ENCODE measurements at places on chromosomes 3 and 15. TPM values are rescaled to one million over a fixed set of nuclear protein-coding genes. Genes with fewer than 3 reads are reported as not detected.

The RTP3 gene
- not detected for total RNA-seq

The GAP43 gene
- not detected for total RNA-seq

The MTFMT gene
- total RNA-seq: 16.6 TPM

The P3H2 gene
- 31.5 TPM for total RNA-seq

The LRRC31 gene
- not detected for total RNA-seq

The FAM81A gene
- 27.3 TPM for total RNA-seq

The SLC7A14 gene
- not detected for total RNA-seq

The SLC25A38 gene
- total RNA-seq: 29.9 TPM

DNA sequence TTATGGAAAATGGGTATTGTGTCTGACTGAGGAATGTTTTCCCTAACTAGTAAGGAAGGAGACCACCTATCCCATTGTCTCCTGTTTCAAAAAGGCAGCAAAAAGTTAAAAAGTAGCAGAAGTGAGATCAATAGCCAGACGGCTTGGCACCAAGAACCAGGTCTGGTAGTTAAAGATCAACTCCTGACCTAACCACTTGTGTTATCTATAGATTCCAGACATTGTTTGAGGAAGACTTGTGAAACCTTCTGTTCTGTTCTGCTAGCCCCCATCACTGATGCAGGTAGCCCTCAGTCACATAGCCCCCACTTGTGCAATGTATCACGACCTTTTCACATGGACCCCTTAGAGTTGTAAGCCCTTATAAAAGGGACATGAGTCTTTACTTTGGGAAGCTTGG is 46.3 kb upstream of the C2CD4B start:
- H3K27ac ChIP-seq: no peak overlapping the region
- no peaks in the 10 kb centered on the region for H3K27me3 ChIP-seq
- DNase-seq: no peak

- no peak overlapping the region for H3K27ac ChIP-seq
- no peak overlapping the region for H3K4me3 ChIP-seq
- peaks cover 4% of the 10 kb centered on the region for H3K4me1 ChIP-seq
- no peaks in the 10 kb centered on the region for H3K27me3 ChIP-seq
These were observed 1.1 kb upstream of the MCCC1 start for GRCh38 chr3:183100376-183100775.

DNA sequence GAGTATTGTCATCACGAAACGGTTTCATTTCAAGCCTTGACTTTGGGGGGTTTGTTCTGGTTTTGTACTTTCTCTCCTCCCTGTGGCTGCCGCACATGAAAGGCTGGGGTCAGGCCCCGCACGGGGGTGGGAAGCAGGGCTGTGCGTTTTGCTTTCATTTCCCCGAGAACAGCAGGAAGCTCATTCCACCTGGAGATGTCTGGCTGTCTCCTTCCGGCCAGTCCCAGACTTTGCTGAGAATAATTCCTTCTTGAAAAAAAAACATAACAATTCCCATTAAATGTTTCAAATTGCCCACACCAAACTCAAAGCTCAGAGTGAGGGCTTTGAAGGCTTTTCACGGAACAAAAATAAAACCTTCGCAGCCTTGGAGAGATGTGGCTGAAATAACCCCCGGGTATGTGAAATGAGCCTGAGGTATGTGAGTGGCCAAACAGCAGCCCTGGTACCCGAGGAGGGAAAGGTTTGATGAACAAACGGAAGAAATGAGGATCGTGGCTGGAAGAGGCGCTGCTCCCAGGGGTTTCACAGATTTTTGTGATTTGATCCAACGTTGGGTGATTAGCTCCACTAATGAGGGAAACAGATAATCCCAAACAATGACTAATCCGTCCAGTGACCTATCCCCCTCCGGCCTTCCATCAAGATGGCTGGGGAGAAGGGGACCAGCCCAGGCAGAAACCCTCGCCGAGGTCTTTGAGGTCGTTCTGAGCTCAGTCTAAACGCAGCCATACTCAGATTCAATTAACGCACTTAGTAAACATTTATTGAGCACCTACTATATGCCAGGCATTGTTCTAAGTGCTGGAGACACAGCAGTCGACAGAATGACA is 126.9 kb upstream of the MEF2A start:
- H3K27ac ChIP-seq: no peak overlapping the region
- no peaks in the 10 kb centered on the region for H3K36me3 ChIP-seq
- H3K4me1 ChIP-seq: peaks cover 33% of the 10 kb centered on the region
- peaks cover 6% of the 10 kb centered on the region for H3K27me3 ChIP-seq
- no peak overlapping the region for H3K4me3 ChIP-seq
- DNase-seq: no peak

GRCh38 chr3:53804697-53805462 is 41.3 kb downstream of the CHDH start:
- H3K27me3 ChIP-seq: peaks cover 10% of the 10 kb centered on the region
- no peak overlapping the region for H3K27ac ChIP-seq
- H3K36me3 ChIP-seq: no peaks in the 10 kb centered on the region
- no peaks in the 10 kb centered on the region for H3K4me1 ChIP-seq
- no peak for DNase-seq
- H3K4me3 ChIP-seq: no peak overlapping the region

GRCh38 chr15:65209701-65210643 is 1.3 kb downstream of the CILP start:
- no peak for DNase-seq
- H3K4me1 ChIP-seq: peaks cover 10% of the 10 kb centered on the region
- no peaks in the 10 kb centered on the region for H3K36me3 ChIP-seq
- H3K27me3 ChIP-seq: no peaks in the 10 kb centered on the region

DNA sequence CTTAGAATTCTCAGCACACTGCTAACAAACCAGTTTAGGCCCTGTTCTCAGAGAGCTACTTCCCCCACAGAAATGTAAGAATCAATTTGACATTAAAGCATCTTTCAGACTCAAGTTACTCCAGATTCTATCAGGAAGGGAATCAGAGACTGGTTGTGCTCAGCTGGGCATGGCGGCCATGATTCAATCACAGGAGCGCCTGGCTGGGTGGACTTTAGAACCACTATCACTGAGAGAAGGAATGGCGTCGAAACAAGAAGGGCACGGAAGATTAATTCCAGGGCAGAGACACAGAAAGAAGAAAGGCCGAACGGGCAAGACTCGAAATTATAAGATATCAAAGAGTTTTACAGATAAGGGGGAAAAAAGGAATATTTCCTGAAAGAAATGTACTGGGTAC is 6.2 kb downstream of the TNIK start:
- no peak overlapping the region for H3K27ac ChIP-seq
- no peaks in the 10 kb centered on the region for H3K27me3 ChIP-seq
- no peak overlapping the region for H3K4me3 ChIP-seq
- DNase-seq: no peak

DNA sequence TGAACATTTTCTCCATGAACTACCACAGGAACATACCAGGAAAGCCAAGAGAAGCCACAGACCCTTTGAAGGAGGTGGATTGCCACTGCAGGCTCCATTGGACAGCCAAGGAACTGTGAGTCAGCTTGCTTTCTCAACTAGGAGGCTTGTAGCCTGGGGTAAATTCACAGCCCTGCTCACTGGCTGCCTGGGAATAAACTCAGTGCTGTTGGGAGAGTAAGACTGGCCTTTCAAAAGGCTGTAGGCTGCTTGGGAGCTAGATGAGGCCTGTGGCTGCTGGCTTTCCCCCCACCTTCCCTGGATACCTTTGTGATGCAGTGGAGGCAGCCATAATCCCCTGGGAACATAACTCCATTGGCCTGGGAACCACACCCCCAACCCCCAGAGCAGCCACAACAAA is 223.5 kb upstream of the RBMS3 start:
- H3K4me1 ChIP-seq: no peaks in the 10 kb centered on the region
- H3K27me3 ChIP-seq: no peaks in the 10 kb centered on the region
- no peaks in the 10 kb centered on the region for H3K36me3 ChIP-seq
- no peak overlapping the region for H3K4me3 ChIP-seq

DNA sequence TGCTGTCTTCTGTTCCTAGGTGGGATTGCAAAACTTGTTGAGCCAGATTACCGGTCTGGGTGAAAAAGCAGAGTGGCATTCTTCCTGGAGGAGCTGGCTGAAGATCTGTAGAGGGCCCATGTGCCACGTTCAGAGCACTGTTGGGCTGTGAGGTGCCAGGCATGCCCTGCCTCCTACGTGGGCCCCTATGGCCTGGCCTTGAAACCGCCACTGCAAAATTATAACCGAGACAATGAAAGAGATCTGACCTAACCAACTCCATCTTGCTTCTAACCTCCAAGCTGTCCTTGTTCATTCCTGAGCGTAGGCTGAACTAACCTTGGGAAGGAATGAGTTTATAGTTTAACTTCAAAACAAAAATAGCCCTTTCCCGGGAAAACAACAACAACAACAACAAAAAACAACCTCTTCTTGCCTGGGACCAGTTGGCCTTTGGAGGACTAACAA is 1.4 kb upstream of the ACAD9 start:
- DNase-seq: no peak
- peak overlapping the region; percentile 85 for H3K4me3 ChIP-seq
- H3K27me3 ChIP-seq: no peaks in the 10 kb centered on the region
- H3K36me3 ChIP-seq: no peaks in the 10 kb centered on the region
- peak overlapping the region; percentile 95 for H3K27ac ChIP-seq

- H3K4me1 ChIP-seq: no peaks in the 10 kb centered on the region
- DNase-seq: no peak
- no peaks in the 10 kb centered on the region for H3K27me3 ChIP-seq
- H3K36me3 ChIP-seq: peaks cover 2% of the 10 kb centered on the region
These were observed 62.1 kb downstream of the SLC49A4 start for GRCh38 chr3:122857019-122857418.

GRCh38 chr3:82354228-82354627 is 592.8 kb upstream of the GBE1 start:
- H3K4me3 ChIP-seq: no peak overlapping the region
- no peak overlapping the region for H3K27ac ChIP-seq
- no peaks in the 10 kb centered on the region for H3K27me3 ChIP-seq
- H3K4me1 ChIP-seq: no peaks in the 10 kb centered on the region
- no peak for DNase-seq

- no peaks in the 10 kb centered on the region for H3K27me3 ChIP-seq
- no peak within 1 kb of the TSS for H3K27ac ChIP-seq
- no peak within 1 kb of the TSS for H3K4me3 ChIP-seq
- H3K4me1 ChIP-seq: no peaks in the 10 kb centered on the region
These were observed at the start of gene CLEC3B for GRCh38 chr3:45026038-45026437. Gene CLEC3B (plus strand): TSS chr3:45026303. CDS start chr3:45026363, 60 bp downstream.

- H3K27ac ChIP-seq: no peak overlapping the region
- H3K27me3 ChIP-seq: no peaks in the 10 kb centered on the region
- H3K36me3 ChIP-seq: no peaks in the 10 kb centered on the region
- no peak overlapping the region for H3K4me3 ChIP-seq
These were observed 43.6 kb upstream of the DCBLD2 start for GRCh38 chr3:98945101-98945524.

DNA sequence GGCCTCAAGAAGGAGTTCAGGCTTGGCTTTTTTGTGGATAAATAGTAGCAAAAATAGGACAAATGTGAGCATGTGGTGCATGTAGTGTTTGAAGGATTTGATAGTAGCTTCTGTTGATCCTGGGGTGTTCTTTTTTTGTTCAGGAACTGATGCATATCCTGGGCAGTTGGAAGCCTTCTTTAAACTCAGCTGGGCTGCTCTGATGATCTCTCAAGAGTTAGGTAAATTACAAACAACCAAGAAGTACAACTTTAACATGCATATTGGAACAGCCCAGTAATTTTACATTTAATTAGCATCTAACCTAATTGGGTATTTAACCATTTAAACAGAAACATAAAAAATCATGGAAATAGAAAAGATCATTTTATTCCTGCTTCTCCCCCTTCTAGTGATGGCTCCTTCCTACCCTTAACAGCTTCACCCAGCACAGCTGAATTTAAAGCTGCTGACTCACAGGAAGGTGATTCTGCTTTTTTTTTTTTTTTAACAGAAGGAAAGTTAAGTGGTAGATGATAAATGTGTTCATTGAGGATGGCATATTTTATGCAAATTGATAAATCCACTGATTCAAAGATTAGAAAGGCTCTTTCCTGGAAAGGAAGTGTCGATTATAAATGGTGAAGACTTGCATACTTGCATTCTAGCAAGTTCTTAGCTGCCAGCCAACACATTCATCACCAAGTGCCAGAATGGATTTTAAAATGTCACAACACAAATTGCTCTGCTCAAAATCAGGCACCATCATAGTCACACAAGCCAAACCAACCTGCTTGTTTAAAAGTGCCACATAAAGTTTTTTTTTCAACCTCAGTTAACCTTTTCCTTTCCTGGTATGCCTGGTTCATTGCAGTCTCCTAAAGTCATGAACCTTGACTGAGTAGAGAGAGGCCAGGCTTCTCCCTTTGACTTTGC is 20.0 kb downstream of the SLC35G2 start:
- H3K4me1 ChIP-seq: no peaks in the 10 kb centered on the region
- no peak for DNase-seq
- no peaks in the 10 kb centered on the region for H3K27me3 ChIP-seq
- no peak overlapping the region for H3K27ac ChIP-seq
- peaks cover 7% of the 10 kb centered on the region for H3K36me3 ChIP-seq

GRCh38 chr3:158552124-158552523 is 18.9 kb upstream of the MLF1 start:
- no peaks in the 10 kb centered on the region for H3K36me3 ChIP-seq
- DNase-seq: no peak

- no peak overlapping the region for H3K4me3 ChIP-seq
- H3K27ac ChIP-seq: no peak overlapping the region
- peaks cover 30% of the 10 kb centered on the region for H3K4me1 ChIP-seq
- DNase-seq: no peak
- no peaks in the 10 kb centered on the region for H3K36me3 ChIP-seq
These were observed 12.7 kb downstream of the PLXND1 start for GRCh38 chr3:129593595-129594339.

- no peak overlapping the region for H3K27ac ChIP-seq
- H3K4me1 ChIP-seq: no peaks in the 10 kb centered on the region
- no peak overlapping the region for H3K4me3 ChIP-seq
These were observed 168.2 kb downstream of the KLF13 start for GRCh38 chr15:31494786-31495185.

DNA sequence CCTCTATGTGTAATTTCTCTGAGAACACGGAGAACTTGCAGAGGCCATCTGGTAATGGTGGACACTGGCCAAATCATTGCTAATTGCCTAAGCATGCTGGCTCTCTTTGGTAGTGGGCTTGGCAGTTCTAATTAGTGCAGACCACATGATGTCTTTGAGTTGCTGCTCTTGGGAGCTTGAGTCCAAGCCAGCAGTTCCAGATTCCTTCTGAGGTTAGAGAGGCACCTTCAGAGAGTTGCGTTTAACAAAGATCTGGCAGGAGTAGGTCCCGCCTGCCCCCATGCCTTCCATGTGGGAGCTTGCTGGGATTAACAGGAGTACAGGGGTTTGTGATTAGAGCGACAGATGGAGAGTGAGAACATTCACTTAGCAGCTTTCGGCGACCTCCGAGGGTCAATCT is 449.0 kb upstream of the LMCD1 start:
- no peak for DNase-seq
- no peak overlapping the region for H3K4me3 ChIP-seq
- H3K27me3 ChIP-seq: peaks cover 4% of the 10 kb centered on the region
- no peaks in the 10 kb centered on the region for H3K36me3 ChIP-seq
- H3K4me1 ChIP-seq: no peaks in the 10 kb centered on the region
